ENCODE measurements at places on chromosomes 1 and 21.

- no peak for DNase-seq
- H3K4me1 ChIP-seq: no peaks in the 10 kb centered on the region
- peaks cover 12% of the 10 kb centered on the region for H3K27me3 ChIP-seq
- H3K4me3 ChIP-seq: no peak overlapping the region
- no peaks in the 10 kb centered on the region for H3K36me3 ChIP-seq
- no peak overlapping the region for H3K27ac ChIP-seq
Measured at GRCh38 chr1:22279735-22280134, 136.8 kb upstream of the WNT4 start.

- H3K4me1 ChIP-seq: no peaks in the 10 kb centered on the region
- no peak overlapping the region for H3K27ac ChIP-seq
- H3K36me3 ChIP-seq: no peaks in the 10 kb centered on the region
- H3K27me3 ChIP-seq: no peaks in the 10 kb centered on the region
Measured at GRCh38 chr1:12087797-12088314, 24.8 kb downstream of the TNFRSF8 start.

GRCh38 chr1:29511436-29511835 is 275.1 kb downstream of the PTPRU start:
- no peak overlapping the region for H3K27ac ChIP-seq
- no peak overlapping the region for H3K4me3 ChIP-seq
- DNase-seq: no peak
- H3K4me1 ChIP-seq: no peaks in the 10 kb centered on the region
- H3K27me3 ChIP-seq: no peaks in the 10 kb centered on the region
- H3K36me3 ChIP-seq: no peaks in the 10 kb centered on the region

DNA sequence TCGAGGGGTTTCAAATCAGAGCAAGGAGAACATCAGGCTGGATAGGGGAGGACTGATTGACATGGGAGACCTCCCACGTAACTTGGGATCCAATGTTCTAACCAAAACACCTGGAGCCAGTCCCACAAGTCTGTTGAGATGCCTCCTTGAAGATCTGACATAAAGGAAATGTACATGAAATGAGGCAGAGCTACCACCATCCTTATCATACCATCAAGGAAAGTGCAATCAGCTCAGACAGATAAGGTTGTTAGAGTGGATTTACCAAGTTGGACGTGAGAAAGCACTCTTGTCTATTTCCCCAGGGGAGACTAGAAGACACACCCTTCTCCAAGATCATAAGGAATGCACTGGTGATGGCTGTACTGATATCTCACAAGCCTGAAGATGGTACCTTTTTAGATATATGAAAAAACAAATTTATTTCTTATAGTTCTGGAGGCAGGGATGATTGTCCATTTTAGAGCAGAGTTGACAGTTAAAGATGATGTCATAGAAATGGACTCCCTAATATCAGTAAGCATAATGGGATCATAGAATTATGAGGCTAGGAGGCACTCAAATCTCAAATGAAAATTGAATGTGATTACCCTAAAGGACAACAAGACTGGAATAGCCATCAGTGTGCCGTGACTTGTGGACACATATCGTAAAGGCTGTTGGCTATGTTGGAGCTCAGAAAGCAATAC is 129.1 kb upstream of the RAB4A start:
- H3K4me1 ChIP-seq: no peaks in the 10 kb centered on the region
- H3K36me3 ChIP-seq: no peaks in the 10 kb centered on the region
- peaks cover 2% of the 10 kb centered on the region for H3K27me3 ChIP-seq
- H3K27ac ChIP-seq: no peak overlapping the region
- H3K4me3 ChIP-seq: no peak overlapping the region
